ENCODE measurements at places on chromosomes 12 and 14. TPM values are rescaled to one million over a fixed set of nuclear protein-coding genes. Genes with fewer than 3 reads are reported as not detected.

The PLEKHD1 gene
- 0.03 TPM for total RNA-seq

The CD27 gene
- total RNA-seq = not detected

The HSPB8 gene
- 21.0 TPM for total RNA-seq

The APPL2 gene
- 18.8 TPM for total RNA-seq

The FIGNL2 gene
- total RNA-seq = 0.23 TPM

All from A549 treated with Mapracorat at 1 μM for 4 hours (cell line).